GM12865 (cell line): ENCODE measurements at places on chromosomes 3 and 15.
A peak's percentile ranks its signal among the peaks of the same experiment; 100 is the strongest.

DNA sequence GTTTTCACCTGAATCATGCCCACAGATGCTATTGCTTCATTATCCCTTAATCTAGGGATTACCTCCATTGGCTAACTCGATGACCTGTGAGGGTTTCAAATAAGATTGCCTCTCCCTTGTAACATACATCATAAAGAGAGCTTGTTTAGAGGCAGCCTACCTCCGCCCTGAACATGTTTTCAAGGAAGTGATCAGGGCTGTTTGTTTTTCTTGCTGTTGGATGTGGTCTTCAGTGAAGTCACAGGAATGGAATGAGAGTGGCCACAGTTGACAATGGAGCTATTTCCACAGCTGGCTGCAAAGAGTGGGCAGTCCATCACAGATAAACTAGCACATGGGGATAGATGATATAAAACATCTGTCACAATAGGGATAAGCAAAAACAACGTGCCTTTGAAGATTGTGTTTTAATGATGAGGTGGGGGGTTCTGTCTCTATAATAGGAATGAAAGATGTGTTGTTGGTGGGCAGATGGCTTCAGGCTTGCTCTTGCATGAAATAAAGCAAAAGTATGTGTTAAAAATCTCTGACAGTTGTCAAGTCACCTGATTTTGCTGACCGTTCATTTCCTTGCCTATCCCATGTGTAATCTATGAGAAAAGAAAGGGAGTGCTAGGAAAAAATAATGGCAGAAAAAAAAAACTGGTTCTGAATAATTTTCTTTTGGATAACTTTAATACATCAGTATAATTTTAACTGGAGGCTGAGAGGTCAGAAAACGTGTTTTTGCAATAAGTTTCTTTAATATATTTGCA, 642.3 kb downstream of the RBMS3 start:
- DNase-seq, result no peak

- no peak for DNase-seq
These were observed 34.1 kb downstream of the TSPAN3 start for GRCh38 chr15:77036537-77037387.

DNA sequence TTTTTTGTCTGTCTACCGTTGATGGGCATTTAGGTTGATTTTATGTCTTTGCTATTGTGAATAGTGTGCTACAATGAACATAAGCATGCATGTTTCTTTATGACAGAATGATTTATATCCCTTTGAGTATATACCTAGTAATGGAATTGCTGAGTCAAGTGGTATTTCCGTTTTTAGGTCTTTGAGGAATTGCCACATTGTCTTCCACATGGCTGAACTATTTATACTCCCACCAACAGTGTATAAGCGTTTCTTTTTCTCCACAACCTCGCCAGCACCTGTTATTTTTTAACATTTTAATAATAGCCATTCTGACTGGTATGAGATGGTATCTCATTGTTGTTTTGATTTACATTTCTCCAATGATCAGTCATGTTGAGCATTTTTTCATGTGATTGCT, 89.6 kb upstream of the GALNT15 start:
- no peak for DNase-seq

DNA sequence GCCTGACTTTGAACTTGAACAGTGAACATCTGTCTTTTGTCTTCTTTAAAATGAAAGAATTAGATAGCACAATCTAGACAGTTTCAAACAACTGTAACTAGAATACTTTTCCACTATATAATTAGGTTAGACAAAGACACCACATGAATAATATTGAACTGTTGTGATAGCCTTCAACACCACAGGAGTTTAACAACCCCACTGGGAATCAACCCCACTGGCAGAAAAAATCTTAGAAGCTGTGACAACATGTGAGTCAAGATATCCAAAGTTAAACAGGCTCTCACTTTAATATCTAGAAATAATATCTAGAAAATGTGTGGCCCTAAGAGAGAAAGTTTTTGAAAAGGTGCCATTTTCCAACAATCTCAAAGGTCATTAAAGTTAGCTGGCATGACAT, 64.4 kb upstream of the PRICKLE2 start:
- DNase-seq, result no peak

- DNase-seq, result no peak
These were observed 55.9 kb upstream of the PHLDB2 start for GRCh38 chr3:111803123-111803593.

GRCh38 chr3:168865022-168865551, 769.4 kb upstream of the GOLIM4 start:
- DNase-seq, result peak; percentile 26

GRCh38 chr3:124966521-124967445, 32.2 kb upstream of the MUC13 start:
- no peak for DNase-seq
